GM13977 (cell line): ENCODE measurements at places on chromosomes 7 and 10.

DNA sequence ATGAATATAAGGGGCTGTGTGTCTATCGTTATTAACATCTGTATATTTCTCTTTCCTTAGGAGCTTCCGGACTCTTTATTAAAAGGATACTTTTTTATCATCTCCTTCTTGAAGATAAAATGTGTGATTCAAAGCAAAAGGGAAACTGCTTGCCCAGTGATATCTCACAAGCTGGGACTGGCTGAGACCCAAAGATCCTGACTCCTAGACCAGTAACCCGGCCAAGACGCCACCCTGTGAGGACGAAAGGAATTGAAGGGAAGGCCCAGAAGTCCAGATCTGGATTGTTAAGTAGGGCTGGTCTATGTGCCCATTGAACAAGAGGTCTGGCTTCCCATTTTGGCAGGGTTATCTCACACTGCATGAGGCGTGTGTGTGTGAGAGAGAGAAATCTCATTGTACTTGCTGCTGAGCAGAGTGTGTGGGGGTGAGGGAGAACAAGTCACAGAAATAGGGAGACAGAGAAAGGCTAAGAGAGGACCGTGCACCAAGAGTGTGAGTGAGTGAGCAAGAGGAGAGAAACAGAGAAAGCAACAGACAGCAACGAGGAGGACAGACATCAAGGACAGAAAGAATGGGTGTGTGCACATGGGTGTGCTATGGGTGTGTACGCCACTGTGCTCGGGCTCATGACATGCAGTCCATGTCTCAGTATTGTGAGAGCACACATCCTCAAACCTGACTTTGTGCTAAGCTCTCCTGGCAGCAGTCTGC lies 75.4 kb downstream of the PLXNA4 start:
- DNase-seq = no peak

DNA sequence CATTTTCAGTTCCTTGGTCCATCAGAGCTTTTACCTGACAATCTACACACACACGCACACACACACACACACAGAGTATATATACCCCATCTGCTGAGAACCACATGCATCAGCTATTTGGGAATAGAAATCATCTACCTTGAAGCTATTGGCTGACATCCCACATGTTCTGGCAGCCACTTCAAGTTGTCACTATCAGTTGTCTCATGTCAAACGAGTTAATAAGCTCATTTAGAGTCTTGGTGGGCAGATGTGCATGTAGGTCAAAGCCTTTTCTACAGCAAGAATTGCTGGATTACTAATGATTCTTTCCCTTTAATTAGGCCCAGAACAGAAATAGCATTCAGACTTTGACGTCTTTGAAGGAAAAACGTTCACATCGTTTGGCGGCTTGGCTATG lies 36.8 kb downstream of the COL28A1 start:
- no peak for DNase-seq

DNA sequence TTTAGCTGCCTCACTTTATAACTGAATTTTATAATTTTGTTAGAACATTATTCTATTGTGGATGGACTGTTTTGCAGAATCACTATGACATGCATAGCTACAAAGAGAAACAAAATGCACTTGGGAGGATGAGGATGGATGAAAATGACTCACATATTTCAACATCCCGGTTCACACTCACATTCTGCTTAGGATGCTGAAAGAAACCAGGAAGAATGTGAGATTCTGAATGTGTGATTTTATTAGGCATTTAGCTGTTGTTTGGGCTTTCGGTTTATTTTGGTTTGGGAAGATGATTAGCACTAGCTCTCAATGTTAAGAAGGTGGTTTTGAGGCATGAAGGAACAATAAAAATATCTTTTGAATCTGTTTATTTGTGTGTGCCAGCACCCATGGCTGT lies 235.5 kb downstream of the SEMA3E start:
- DNase-seq = no peak

DNA sequence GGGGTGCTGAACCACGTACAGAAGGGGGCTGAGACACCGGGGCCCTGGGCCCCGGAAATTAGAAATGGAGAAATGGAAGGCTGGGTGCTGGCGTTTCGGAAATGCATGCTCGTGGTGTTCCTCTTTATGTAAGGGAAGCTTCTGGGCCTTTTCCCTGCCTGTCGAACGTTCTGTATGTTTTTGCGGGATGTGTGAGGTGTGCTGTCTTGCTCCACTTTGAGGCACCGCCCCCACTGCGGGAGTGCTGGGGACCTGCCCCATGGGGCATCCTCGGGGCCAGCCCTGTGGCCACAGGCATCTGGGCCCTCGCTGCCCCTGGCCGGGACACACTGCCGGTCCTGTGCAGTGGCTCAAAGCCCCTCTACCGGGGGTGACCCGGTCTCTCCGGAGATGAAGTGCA lies 1.7 kb upstream of the VENTX start:
- DNase-seq = no peak

DNA sequence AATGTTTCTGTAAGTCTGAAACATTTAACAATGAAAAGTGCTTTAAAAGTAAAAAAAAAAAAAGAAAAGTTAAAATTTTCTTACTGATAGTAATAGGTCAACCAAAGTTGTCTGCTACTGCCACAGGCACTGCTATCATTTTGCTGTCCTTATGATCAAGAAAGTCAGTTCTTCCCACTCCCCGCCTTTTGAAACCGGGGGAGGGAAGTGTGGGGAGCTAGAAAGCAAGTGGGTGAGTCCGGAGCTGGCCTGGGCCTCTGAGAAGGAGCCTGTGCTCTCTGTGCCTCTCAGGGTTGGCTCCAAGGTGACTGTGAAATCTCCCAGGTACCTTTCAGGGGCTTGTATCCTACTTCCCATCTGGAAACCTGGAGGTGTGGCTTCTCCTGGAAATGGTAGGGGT lies 7.3 kb downstream of the C7orf57 start:
- DNase-seq = no peak

GRCh38 chr10:122152544-122152943 lies 118.6 kb upstream of the BTBD16 start:
- no peak for DNase-seq

DNA sequence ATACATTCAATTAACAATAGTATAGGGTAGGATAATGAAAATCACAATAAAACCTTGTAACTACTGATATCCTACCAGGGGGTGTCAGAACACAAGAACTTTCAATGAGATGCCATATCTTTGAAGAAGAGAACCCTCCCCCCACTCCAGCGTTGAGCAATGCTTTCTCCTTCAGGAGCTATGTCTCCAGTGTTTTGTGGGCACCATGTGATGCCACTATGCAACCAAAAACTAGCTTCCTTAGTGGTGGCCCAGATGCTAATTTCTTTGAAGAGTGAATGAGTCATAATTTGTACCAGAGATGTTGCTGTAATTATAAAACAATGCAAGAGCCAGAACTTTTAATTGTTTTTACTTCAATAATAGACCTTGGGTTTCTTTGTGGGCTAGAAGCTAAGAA lies 76.0 kb upstream of the ADO start:
- no peak for DNase-seq

DNA sequence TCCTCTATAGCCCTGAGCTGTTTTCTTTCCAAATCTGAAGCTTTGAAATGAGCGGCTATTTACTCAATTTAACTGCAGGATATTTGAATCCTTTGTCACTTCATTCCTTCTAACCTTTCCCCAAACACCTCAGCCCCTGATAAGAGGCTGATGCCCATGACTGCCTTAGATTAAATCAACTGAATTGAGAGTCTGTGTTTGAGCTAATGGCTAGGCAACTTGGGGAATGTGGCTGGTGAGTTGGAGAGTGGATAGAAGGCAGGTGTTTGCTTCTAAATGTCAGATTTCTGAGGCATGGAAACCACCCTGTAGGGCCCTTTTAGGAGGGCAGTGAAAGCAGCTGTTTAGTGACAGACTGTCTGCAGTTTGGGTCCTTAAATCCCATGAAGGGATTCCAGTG lies 759.9 kb downstream of the LRMDA start:
- no peak for DNase-seq

- no peak for DNase-seq
These were observed 98.8 kb downstream of the PRKAG2 start for GRCh38 chr7:151777908-151778670.

GRCh38 chr7:28280516-28280915 lies 99.9 kb upstream of the JAZF1 start:
- no peak for DNase-seq

- no peak for DNase-seq
These were observed 279.5 kb upstream of the AKR1E2 start for GRCh38 chr10:4546500-4546899.

DNA sequence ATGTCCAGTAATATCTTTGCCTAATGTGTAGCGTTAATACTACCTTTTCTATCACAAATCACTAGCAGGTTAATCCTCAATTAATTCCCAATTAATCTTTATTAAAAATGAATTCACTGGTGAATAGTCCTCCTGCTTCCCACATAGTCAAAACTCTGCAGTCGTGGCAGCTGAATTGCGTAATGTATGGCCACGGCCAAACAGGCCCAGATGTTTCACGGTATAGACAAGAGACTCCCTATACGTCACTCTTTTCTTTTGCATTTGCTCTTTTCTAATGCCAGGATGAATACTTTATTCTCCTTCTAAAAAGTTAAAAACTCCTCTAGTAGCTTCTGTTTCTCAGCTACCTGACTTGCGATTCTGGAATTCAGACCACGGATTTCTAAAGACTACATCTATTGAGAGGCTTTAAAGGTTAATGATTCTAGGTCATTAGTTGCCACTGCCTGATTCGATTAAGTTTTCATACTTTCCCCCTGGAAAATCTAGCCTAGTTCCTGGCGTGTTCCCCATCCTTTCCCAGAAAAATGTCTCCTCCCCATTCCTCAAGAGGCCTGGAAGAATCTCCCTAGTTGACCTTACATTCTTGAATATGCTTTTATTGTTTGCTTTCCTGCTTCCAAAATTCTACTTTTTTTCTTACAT lies 16.9 kb downstream of the MEOX2 start:
- DNase-seq = no peak

DNA sequence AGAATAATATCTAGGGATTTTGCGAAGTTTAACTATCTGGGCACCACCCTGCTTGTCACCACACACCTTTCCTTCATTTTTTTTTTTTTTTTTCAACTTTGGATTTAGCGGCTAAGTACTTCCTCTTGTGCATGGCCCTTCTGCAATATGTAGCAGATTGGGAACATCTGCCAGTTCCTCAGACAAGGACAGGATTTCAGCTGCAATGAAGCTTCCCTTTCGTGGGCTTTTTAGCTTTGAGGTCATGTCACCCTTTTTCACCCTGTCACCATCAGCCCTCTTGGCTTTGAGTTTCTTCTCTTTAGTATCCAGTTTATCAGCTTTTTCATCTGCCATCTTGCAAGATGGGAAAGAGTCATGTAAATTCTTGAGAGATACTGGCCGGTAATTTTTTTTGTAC lies 81.6 kb upstream of the ETV1 start:
- DNase-seq = no peak

DNA sequence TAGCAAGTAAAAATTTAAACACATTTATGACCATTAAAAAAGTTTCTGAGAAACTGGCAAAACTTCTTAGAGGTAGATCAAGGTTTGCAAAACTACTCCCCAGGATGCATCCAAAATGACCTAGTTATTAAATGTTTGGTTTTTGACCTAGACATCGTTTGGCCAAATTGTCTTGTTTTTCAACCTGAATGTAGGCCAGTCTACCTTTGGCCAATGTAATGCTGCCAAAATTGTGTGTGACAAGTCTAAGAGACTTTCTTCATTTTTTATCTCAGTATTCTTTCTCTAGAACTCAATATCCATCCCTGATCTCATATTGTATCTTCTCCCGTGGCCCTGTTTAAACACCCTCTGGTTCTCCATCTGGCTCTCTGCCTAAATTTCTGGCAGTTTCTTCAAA lies 202.0 kb downstream of the CXCL12 start:
- DNase-seq = no peak

- DNase-seq = no peak
These were observed 282.4 kb downstream of the CELF2 start for GRCh38 chr10:11300026-11300425.

DNA sequence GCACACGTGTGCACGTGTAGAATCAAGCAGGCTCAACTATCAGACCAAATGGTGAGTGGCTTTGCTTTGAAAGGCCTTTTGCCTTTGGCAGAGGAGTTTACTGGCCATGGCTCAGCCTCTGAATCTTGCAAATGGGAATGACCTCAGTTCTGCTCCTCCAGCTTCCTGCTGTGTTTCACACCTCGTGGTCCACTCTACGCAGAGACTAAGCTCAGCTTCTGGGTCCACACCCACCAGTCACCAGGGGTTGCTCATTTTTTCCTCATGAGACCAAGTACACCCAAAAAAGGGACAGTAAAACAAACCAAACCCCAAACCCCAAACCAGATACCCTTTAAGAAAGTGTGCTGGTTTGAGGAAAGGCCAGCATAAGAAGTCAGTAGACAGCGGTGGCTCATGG lies 236.4 kb downstream of the DNAJB6 start:
- DNase-seq = no peak

GRCh38 chr10:25388862-25389206 lies 214.0 kb downstream of the GPR158 start:
- no peak for DNase-seq

GRCh38 chr7:99124236-99124635 lies 19.7 kb downstream of the SMURF1 start:
- DNase-seq = no peak

DNA sequence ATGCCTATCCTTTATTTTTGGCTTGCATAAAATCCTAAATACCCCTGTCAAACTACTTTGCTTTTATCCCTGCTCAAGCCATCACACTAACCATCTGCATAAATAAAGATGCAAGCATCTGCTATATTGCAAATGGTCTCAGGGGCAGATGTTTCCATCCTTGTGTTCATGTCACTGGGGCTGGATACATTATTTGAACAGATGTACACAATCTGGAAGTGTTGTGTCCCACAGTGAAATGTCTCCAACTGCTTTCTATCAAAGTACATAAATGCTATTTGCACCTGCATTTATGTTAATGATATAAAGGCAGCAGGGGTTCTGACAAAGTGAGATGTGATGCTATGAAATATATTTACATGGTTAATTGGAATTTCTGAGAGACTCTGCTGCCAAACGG lies 163.1 kb downstream of the ZNF438 start:
- no peak for DNase-seq

GRCh38 chr7:94368371-94368791 lies 26.3 kb upstream of the COL1A2 start:
- no peak for DNase-seq

DNA sequence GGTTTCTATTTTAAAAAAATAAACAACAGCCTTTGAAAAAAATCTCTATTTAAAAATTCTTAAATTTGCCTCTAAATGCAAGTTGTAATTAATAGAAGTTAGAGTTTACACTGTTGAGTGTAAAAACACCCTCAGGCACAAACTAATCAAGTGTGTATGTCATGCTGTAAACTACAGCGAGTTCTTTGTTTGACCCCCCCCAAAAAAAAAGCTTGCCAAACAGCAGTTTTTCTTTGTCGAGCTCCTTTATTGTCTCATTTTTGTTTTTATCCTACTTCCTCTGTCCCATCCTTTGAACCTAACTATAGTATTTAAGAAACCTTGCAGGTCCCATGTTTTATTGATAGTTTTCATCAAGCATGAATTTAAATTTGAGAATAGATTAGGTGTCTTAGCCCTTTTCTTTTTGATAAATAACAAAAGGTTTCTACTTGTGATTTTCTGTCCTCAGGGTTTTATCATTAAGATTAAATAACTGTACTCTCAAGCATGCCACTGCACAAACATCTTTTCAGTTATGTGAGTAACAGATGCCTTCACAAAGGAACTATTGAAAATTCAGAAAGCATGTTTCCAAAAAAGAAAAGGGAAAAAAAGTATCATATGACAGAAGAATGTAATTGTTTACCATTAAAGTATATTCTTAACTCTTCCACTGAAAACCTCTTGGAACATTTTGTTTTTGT lies 176.0 kb downstream of the ARID5B start:
- DNase-seq = no peak

- no peak for DNase-seq
These were observed 134.9 kb downstream of the RAMP3 start for GRCh38 chr7:45292481-45292880.

GRCh38 chr7:43119371-43120075 lies 7.1 kb downstream of the HECW1 start:
- DNase-seq = no peak

GRCh38 chr10:84015877-84016595 lies 123.3 kb upstream of the GHITM start:
- DNase-seq = no peak
